Fibroblast of mammary gland (primary cell): ENCODE measurements at places on chromosomes 1 and 21.

DNA sequence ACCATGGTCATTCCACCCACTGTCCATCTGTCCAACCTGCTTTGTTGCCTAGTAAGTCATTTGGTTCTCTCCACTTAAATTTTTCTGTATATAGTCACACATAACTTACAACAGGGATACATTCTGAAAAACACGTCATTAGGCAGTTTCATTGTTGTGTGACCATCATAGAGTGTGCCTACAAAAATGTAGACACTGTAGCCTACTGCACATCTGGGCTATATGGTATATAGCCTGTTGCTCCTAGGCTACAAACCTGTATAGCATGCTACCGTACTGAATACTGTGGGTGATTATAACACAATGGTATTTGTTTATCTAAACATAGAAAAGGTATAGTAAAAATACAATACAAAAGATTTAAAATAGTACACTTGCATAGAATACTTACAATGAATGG lies 10.0 kb upstream of the NPL start:
- no peak for DNase-seq

DNA sequence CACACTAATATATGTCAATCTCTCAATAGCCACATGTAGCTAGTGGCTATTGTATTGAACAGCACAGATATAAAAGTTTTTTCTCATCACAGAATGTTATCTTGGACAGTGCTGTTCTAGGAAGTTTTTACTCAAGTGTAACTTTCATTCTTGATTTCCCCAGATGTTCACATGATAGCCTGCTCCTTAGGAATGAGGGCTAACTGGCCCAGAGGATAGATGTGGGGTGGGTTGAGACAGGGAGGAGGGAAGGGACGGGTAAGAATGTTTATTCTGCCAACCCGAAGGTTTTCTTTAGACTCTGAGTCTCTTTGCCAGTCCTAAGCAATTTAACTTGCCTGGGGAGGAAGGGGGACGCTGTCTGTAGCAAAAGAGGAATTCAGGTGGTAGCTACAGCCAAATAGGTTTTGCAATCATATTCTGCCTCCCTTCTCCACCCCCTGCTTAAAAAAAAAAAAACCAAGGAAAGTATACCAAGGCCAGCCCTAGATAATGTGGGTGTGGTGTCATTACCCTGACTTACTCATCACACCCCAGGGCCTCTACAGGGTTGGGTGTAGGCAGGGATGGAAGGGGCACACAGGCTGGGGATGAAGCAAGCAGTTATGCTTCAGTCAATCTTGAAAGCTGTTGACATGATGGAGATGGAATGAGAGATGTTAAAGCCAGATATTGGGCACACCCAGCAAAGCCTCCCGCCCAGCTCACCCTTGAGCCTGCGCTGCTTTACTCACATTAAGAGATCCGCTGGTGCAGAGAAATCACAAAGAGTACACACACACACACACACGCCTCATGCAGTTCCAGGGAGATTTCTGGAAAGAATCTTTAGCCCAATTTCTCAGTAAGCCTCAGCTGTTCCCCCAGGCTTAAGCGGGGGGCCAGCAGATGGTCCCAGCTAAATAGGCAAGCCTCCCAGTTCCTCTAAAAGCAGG lies 59.9 kb downstream of the PLXNA2 start:
- DNase-seq, result peak; percentile 88

DNA sequence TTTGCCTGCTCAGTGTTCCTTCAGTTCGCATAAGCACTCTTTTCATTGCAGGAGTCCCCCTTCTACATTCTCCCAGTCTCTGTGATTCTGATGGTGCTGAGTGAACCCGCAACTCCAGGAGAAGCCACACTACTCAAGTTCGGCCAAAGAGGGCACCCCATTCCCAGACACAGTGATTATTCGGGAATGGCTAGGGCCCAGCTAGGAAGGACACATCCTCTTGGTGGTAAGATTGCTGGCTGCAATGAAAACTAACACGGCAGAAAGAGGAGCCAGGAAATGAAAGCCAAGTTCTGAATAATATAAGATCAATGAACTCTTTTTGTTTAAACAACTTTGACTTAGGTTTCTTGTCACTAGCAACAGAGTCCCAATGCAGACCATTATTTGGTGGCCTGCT lies 14.9 kb downstream of the CREG1 start:
- DNase-seq, result no peak

DNA sequence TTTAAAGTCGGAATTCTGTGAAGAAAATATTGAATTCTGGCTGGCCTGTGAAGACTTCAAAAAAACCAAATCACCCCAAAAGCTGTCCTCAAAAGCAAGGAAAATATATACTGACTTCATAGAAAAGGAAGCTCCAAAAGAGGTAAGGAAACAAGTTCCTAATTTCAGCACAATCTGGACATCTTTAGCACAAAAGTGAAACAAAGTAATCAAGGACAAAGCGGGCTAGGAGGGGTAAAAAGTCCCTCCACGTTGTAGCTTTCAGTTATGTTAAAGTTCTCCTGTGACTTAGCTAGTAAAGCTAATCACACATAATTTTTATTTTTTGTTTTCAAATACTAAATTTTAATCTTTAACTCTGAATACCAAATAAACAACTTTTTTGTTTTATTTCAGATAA lies 2.2 kb downstream of the RGS2 start:
- no peak for DNase-seq

DNA sequence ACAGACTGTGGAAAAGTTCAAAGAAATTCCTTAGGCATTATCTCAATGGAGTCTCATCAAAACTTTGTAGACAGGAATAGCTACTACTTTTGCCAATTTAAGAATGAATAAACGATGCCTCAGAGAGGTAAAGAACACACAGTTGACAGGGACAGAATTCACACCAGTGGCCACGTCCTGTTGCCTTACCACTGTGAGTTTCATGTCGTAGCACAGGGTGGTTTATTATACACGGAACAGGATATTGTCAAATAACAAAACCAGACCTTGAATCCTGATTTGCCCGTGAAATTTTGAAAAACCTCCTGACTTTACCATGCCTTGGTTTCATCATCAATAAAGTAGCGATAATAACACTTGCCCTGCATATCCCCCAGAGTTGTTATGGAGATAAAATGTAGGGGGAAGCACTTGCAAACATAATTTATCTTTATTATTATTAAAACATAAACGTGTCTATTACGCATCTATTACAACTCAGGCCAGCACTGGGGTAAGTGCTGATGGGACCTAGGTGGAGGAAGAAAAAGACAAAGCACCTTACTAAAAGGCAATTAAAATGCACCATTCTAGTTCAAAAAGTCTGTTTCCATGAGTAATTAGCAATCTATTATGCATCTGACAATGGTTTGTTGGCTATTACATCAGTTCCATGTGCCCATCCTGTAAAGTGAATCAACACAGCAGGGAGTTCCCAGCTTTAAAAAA lies 408.1 kb upstream of the RUNX1 start:
- peak; percentile 12 for DNase-seq

DNA sequence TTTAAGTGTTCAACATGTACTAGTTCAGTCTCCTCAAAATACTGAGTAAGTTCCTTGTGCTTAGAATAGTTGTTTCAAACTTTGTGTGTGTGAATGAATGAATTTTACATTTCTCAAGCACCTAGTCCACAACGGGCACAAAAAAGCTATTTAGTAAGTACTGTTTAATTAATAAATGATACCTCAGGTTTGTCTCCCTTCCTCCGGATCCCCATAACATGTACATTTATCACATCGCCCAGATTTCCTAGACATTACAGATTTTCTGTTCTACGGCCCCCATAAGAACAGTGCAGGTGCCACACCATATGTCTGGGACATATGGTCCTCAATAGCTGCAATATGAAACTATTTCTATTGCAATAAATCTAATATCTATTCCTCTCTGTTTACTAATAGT lies 1.3 kb upstream of the TTF2 start:
- DNase-seq, result no peak

DNA sequence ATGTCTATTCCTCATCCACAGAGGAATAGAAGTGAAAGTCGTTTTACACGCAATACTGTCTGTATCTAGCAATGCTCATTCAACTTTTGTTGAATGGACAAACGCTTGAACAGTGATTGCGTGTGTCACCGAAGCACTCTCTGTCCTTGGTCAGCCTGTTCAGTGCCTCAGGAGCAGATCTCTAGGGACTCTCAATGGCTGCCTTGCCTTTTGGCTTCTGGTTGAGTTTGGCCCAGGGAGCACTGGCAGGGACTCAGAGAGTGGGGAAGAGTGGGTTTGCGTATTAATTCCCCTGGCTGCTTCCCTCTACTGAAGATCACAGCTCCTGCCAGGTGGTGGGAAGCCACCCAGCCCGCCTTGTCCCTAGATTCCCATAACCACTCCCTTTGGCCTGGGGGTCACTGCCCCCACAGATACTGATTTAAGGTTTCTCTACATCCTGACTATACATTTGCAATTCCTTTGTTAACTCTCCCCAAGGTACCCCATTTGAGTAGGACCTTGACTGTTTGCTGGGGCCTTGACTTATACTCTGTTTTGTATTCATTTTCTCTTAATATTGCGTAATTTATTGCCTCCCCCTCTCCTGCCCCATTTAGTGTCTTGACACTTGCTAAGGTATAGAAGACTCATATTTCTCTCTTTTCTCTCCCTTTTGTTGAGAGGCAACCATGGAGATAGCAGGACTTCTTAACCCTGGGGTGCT lies 61.7 kb upstream of the USP24 start:
- DNase-seq, result no peak

DNA sequence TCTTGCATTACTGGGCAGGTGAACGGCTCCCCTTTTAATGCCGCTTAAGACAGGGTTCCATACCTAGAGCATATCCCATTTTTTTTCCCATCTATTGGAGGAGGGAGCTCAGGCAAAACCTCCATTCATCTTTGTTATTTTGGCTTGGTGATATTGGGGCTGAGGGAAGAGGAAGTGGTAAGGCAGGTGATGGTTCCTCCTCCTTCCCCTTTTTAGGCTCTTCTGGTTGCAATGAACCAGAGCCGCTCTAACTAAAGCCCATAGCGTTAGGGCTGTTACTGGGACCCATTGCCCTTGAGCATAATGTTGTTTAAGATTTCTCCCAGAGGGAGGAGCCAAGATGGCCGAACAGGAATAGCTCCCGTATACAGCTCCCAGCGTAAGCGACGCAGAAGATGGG lies 21.1 kb downstream of the PYHIN1 start:
- no peak for DNase-seq

DNA sequence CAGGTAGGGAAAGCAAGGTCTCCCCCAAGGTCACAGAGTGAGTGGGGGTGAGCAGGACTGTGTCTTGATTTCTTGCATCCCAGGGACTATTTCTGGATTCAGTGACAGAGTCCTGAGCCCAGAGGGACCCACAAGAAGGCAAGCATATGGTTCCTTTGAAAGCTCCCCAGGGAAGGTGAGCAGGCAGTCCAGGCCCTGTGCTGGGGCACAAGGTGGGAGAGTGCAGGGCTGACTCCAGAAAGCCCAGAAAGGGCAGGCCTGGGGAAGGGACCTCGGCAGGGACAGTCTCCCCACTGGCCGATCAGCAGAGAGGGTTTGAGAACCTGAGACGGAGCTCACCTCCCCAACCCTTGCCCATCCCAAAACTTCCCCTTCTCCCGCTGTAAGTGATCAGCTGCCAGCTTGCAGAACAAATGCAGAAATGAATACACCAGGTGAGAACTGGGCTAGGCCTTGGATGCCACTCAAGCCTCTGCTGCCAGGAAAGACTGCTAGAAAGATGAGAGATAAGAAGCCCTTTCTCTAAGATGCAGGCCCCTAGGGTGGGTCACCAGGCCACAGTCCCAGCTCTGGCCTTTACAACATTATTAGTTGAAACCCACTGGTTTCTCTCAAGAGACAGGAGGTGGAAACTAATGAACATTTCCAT lies 121.0 kb downstream of the GLIS1 start:
- DNase-seq, result no peak

GRCh38 chr1:181257117-181257516 lies 168.6 kb downstream of the IER5 start:
- no peak for DNase-seq

GRCh38 chr1:3292868-3293562 lies 161.4 kb upstream of the ARHGEF16 start:
- no peak for DNase-seq

DNA sequence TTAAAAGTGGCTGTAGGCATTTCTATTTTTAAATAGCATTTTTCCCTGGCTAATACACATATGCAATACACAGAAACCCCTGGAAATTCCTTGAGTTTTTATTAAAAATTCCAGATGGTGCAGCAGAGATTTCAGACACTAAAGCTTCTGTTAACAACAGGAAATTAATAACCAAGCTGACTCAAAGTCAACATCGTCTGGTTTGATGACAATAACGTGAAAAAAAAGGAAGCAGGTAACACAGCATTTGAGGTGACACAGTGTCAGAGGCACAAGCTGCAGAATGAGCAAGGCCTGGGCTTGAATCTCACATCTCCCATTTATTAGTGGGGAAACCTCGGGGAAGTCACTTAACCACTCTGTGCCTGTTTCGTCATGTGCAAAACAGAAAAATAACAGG lies 64.6 kb upstream of the GJB5 start:
- DNase-seq, result no peak

DNA sequence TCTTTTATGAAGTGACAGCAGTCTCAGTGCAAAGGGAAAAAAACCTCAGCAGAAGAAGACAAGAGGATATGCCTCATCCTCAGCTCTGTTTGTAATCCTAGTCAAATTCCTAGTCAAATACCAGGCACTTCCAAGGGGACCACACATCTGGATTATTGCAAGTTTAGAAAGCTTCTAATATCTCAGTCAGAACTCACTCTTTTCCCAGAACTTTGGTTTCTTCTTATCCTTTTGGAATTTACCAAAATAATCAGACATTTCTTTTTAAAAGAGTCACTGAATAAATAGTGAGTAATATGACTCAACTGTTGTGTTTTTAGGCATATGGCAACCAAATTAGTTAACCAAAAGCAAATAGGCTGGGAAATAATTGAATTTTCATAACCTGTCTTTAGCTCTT lies 47.8 kb downstream of the PRRX1 start:
- peak; percentile 97 for DNase-seq

DNA sequence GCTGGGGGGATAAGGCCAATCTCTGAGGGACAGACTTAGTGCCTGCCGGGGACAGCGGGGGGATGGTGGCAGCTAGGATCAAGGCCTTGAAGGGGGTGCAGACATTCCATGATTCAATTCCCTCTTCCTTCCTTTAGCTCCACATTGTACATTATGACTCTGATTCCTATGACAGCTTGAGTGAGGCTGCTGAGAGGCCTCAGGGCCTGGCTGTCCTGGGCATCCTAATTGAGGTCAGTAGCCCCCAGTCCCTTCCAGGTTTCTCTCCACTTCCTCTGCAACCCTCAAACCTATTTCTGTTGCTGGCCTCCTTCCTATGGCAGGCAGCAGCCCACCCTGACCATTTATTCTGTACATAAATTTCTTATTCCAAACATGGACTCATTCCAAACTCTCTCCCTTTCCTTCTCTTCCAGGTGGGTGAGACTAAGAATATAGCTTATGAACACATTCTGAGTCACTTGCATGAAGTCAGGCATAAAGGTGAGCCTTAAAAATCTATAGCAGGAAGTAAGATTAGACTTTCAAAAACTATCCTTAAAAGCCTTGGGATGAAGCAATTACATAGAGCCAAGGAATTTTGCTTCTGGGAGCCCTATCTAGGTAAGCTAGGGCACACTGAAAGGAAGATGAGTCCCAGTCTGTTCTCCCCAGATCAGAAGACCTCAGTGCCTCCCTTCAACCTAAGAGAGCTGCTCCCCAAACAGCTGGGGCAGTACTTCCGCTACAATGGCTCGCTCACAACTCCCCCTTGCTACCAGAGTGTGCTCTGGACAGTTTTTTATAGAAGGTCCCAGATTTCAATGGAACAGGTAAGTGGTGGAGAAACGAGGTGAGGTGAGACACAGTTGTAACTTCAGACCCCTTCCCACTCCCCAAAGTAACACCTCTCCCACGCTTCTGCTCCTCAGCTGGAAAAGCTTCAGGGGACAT lies 5.1 kb downstream of the CA14 start:
- DNase-seq, result no peak

GRCh38 chr1:175322109-175322508 lies 129.5 kb upstream of the KIAA0040 start:
- no peak for DNase-seq

GRCh38 chr1:118113261-118113660 lies 71.8 kb downstream of the SPAG17 start:
- DNase-seq, result peak; percentile 84
